Thyroid gland (tissue), 4 donors: ENCODE measurements at places on chromosomes 16 and 17. TPM values are rescaled to one million over a fixed set of nuclear protein-coding genes. Genes with fewer than 3 reads are reported as not detected.

OR3A3 gene
- total RNA-seq, result not detected

P2RX5 gene
- total RNA-seq, result not detected

STX1B gene
- not detected for total RNA-seq

ASGR1 gene
- total RNA-seq, result 3.3 TPM

PSMC3IP gene
- total RNA-seq, result 4.2 TPM

RNF222 gene
- total RNA-seq, result not detected

TLCD3B gene
- total RNA-seq, result 0.54 TPM

GNG13 gene
- total RNA-seq, result not detected

PRKCB gene
- total RNA-seq, result 2.0 TPM

NHLRC4 gene
- total RNA-seq, result 0.67 TPM

DNA sequence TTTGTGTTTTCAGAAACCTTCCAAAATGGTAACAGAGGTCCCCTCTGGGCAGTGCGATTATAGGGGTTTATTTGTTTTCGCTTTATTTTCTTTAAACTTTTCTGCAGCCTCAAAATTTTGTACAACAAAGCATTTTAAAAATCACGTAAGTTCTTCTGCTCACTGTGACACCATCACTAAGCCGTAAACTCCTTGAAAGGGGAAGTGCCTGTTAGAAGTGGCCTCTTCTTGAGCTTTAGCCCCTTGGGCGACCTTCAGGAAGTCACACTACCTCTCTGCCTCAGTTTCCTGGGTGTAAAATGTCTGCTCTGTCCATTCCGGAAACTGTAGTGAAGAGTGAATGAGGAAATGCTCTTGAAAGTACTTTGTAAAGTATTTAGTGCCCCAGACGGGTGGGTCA, 26.6 kb downstream of the ARHGAP27 start:
- no peak for DNase-seq
- H3K27me3 ChIP-seq, result no peaks in the 10 kb centered on the region
- H3K4me3 ChIP-seq, result no peak overlapping the region
- peaks cover 33% of the 10 kb centered on the region for H3K4me1 ChIP-seq

- H3K36me3 ChIP-seq, result peaks cover 10% of the 10 kb centered on the region
- no peak overlapping the region for H3K4me3 ChIP-seq
Measured at GRCh38 chr17:31527606-31528005, 136.1 kb downstream of the RAB11FIP4 start.

GRCh38 chr16:64991001-64991400, 130.9 kb downstream of the CDH11 start:
- H3K27me3 ChIP-seq, result no peaks in the 10 kb centered on the region
- no peak overlapping the region for H3K4me3 ChIP-seq
- H3K4me1 ChIP-seq, result no peaks in the 10 kb centered on the region
- DNase-seq, result no peak

DNA sequence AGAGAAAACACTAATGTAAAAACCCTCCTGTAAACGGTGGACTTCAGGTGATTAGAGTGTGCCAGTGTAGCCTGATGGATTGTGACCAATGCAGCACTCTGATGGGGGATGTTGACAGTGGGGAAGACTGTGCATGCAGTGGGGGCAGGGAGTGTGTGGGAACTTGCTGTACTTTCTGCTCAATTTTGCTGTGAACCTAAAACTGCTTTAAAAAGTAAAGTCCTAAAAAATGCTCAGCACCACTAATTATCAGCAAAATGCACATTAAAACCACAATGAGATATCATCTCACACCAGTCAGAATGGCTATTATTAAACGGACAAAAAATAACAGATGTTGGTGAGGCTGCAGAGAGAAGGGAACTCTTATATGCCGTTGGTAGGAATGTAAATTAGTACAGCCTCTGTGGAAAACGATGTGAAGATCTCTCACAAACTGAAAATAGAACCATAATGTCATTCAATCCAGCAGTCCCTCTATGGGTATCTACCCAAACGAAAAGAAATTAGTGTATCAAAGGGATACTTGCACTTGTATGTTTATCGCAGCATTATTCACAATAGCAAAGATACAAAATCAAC, 9.7 kb upstream of the ULK2 start:
- H3K4me3 ChIP-seq, result no peak overlapping the region
- H3K36me3 ChIP-seq, result no peaks in the 10 kb centered on the region
- H3K27ac ChIP-seq, result no peak overlapping the region
- H3K27me3 ChIP-seq, result no peaks in the 10 kb centered on the region
- no peaks in the 10 kb centered on the region for H3K4me1 ChIP-seq
- no peak for DNase-seq

- no peak for DNase-seq
- no peaks in the 10 kb centered on the region for H3K27me3 ChIP-seq
- H3K36me3 ChIP-seq, result peaks cover 4% of the 10 kb centered on the region
- H3K4me1 ChIP-seq, result no peaks in the 10 kb centered on the region
Measured at GRCh38 chr17:60685437-60685836, 7.8 kb downstream of the BCAS3 start.

- no peak for DNase-seq
- no peaks in the 10 kb centered on the region for H3K27me3 ChIP-seq
- no peaks in the 10 kb centered on the region for H3K36me3 ChIP-seq
- H3K4me1 ChIP-seq, result peaks cover 5% of the 10 kb centered on the region
- no peak overlapping the region for H3K4me3 ChIP-seq
Measured at GRCh38 chr16:50574745-50575136, 26.5 kb downstream of the NKD1 start.

DNA sequence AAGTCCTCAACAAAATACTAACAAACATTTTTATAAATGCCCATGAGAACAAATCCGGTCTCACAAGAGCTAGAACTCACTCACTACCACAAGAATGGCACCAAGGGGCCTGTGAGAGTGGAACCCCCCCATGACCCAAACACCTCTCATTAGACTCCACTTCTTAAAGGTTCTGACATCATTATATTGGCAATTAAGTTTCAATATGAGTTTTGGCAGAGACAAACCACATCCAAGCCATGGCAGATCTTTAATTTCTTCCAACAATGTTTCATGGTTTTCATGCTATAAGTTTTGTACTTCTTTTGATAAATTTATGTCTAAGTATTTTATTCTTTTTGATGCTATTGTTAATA, 30.0 kb upstream of the ATP2A3 start:
- no peaks in the 10 kb centered on the region for H3K36me3 ChIP-seq
- no peaks in the 10 kb centered on the region for H3K27me3 ChIP-seq
- no peak for DNase-seq
- H3K27ac ChIP-seq, result no peak overlapping the region
- H3K4me1 ChIP-seq, result no peaks in the 10 kb centered on the region

DNA sequence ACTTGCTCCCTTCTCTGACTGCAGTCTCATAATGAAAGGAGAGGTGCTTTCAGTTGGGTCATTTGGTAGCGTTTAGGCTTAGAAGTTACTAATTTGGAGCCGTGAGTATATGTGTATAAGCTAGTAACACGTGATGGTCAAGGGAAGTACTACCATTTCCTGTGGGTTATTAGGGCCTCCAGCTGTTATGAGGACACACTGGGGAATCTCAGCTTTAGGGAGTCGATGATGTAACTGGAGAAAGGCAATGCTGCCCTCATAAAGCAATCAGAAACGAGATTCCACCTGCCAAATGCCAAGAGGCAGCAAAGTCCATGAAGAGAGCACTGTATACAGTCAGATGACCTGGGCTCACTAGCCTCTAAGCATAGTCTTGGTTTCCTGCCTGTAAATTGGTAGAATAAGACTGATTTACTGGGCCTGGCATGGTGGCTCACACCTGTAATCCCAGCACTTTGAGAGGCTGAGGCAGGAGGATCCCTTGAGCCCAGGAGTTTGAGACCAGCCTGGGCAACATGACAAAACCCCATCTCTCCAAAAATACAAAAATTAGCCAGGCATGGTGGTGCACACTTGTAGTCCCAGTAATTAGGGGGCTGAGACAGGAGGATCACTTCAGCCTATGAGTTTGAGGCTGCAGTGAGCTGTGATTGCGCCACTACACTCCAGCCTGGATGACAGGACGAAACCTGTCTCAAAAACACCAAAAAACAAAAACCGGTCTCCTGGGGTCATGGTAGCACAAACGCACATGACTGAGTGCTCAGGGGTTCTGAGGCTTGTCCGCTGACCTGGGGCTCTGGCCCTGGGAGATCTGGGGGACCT, 53.0 kb downstream of the SF3B3 start:
- H3K36me3 ChIP-seq, result peaks cover 13% of the 10 kb centered on the region
- no peaks in the 10 kb centered on the region for H3K27me3 ChIP-seq
- H3K27ac ChIP-seq, result no peak overlapping the region
- H3K4me3 ChIP-seq, result no peak overlapping the region
- H3K4me1 ChIP-seq, result peaks cover 20% of the 10 kb centered on the region

DNA sequence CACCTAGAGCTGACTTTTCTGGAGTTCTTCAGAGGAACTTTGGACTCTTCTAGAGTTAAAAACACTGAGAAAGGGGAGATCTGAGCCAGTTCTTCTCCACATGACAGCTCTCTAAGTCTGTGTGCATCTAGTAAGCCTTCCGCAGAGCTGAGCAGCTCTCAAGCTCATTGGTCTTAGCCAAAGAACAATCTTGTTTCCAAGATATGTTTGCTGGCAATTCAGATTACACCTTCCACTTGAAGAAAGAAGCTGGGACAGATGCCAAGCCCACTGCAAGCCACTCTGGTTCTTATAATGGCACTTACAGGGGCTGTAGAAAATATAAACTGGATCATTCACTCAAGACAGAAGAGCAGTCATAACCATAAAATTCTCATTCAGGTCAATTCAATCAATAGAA, 134.1 kb upstream of the TOX3 start:
- no peaks in the 10 kb centered on the region for H3K4me1 ChIP-seq
- H3K36me3 ChIP-seq, result no peaks in the 10 kb centered on the region
- H3K4me3 ChIP-seq, result no peak overlapping the region
- H3K27ac ChIP-seq, result no peak overlapping the region
- H3K27me3 ChIP-seq, result no peaks in the 10 kb centered on the region

- H3K36me3 ChIP-seq, result no peaks in the 10 kb centered on the region
- DNase-seq, result peak; percentile 66
- H3K4me3 ChIP-seq, result no peak overlapping the region
- no peaks in the 10 kb centered on the region for H3K27me3 ChIP-seq
Measured at GRCh38 chr16:28180655-28181460, 30.9 kb downstream of the XPO6 start.

DNA sequence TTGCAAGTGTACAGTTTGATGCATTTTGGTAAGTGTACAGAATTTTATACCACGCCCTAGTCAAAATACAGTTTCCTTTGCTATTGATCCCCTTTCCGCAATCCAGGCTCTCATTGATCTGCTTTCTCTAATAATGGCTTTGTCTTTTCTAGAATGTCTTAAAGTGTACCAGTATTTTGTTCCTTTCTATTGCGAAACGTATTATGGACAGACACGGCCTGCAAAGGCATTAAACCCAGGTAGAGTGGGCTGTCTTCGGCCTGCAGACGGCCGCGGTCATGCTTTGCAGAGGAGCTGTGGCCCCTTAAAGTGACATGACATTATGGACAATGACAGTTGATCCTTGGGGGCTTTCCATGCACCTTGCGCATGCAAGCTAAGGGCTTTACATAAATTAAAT, 15.9 kb upstream of the HSBP1 start:
- no peaks in the 10 kb centered on the region for H3K4me1 ChIP-seq
- no peak overlapping the region for H3K27ac ChIP-seq
- no peaks in the 10 kb centered on the region for H3K27me3 ChIP-seq
- H3K4me3 ChIP-seq, result no peak overlapping the region
- no peaks in the 10 kb centered on the region for H3K36me3 ChIP-seq

DNA sequence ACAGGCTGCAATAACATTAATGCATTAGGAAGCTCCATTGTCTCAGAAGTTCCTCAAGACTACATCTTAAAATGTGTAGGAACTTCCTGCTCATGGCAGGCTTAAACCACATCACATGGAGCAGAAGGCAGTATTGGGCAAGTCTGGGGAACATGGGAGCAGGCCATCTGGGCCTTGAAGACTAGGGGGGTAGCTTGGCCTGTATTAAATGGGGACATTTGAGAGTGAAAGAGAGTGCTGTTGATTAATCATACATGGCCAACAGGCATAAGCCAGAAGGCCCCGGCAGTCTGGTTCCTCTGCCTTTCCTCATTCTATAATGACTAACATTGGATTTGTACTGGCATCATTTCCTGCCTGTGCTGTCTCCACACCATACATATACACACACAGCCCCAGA, 25.2 kb upstream of the SLC5A11 start:
- peaks cover 74% of the 10 kb centered on the region for H3K36me3 ChIP-seq
- no peaks in the 10 kb centered on the region for H3K4me1 ChIP-seq
- no peak overlapping the region for H3K4me3 ChIP-seq
- no peak overlapping the region for H3K27ac ChIP-seq

- no peaks in the 10 kb centered on the region for H3K4me1 ChIP-seq
- H3K4me3 ChIP-seq, result no peak overlapping the region
- no peaks in the 10 kb centered on the region for H3K27me3 ChIP-seq
- peaks cover 49% of the 10 kb centered on the region for H3K36me3 ChIP-seq
Measured at GRCh38 chr16:58187665-58188421, 10.1 kb downstream of the CSNK2A2 start.

- peak; percentile 52 for DNase-seq
- H3K4me3 ChIP-seq, result no peak overlapping the region
- H3K4me1 ChIP-seq, result peaks cover 25% of the 10 kb centered on the region
Measured at GRCh38 chr17:81865733-81866439, 5.3 kb downstream of the ARHGDIA start.

GRCh38 chr16:57617604-57618111, 10.8 kb upstream of the ADGRG1 start:
- no peaks in the 10 kb centered on the region for H3K27me3 ChIP-seq
- peaks cover 34% of the 10 kb centered on the region for H3K4me1 ChIP-seq
- DNase-seq, result no peak
- H3K27ac ChIP-seq, result peak overlapping the region; percentile 94
- no peak overlapping the region for H3K4me3 ChIP-seq

DNA sequence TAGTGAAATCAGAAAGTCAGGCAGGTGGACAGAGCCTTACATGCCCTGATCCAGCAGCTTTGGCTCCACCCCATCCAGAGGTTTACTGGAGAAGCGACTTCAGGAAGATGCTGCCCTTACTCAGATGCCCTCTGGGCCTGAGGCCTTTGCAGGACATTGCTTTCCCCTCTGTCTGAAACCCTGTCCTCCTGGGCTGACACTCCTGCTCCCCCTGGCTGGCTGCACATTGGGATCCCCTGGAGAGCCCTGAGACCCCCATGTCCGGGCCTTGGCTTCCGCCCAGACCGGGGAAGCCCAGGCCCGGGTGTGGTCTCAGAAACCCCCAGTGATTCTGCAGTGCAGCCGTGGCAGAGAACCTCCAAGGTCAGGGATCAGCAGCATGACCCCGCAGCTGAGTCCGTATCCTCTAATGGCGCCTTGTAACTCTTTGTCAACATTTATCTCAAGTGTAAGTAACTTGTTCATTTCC, 36.6 kb downstream of the BCO1 start:
- H3K27ac ChIP-seq, result no peak overlapping the region
- no peak overlapping the region for H3K4me3 ChIP-seq
- no peaks in the 10 kb centered on the region for H3K36me3 ChIP-seq
- no peak for DNase-seq
- H3K4me1 ChIP-seq, result peaks cover 11% of the 10 kb centered on the region
- H3K27me3 ChIP-seq, result no peaks in the 10 kb centered on the region

GRCh38 chr17:63919311-63919723, 678 bp upstream of the GH1 start:
- DNase-seq, result peak; percentile 54
- no peak overlapping the region for H3K4me3 ChIP-seq
- H3K27me3 ChIP-seq, result no peaks in the 10 kb centered on the region
- H3K27ac ChIP-seq, result no peak overlapping the region

- DNase-seq, result no peak
- H3K36me3 ChIP-seq, result no peaks in the 10 kb centered on the region
- no peaks in the 10 kb centered on the region for H3K27me3 ChIP-seq
Measured at GRCh38 chr17:17117923-17118322, 75.7 kb downstream of the MPRIP start.

- no peaks in the 10 kb centered on the region for H3K4me1 ChIP-seq
- no peak overlapping the region for H3K4me3 ChIP-seq
- DNase-seq, result no peak
- H3K27me3 ChIP-seq, result no peaks in the 10 kb centered on the region
Measured at GRCh38 chr16:83689385-83689831, 118.4 kb upstream of the HSBP1 start.

- DNase-seq, result no peak
- H3K4me3 ChIP-seq, result no peak overlapping the region
- no peaks in the 10 kb centered on the region for H3K4me1 ChIP-seq
- no peaks in the 10 kb centered on the region for H3K36me3 ChIP-seq
Measured at GRCh38 chr17:74126179-74126900, 77.1 kb upstream of the RPL38 start.
